HT-29 (cell line): ENCODE measurements at places on chromosomes 12 and 14.

DNA sequence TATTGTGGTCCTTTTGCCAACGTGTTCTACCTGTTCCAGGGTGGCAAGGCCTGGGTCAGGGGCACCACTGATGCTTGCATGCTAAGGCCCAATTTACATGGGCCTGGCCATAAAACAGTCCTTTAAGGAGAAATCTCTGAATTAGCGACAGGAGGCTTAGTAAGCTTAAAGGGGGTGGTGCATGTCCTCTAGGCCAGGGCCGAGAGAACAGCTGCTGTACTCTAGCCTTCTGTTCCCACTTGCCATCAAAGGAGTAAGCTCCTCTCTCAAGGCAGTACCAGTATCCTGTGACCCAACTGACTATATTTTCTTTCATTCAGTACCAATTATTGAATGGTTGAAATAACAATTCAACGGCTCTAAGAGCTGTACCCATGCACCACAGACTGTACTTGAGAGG lies 67.7 kb upstream of the ZDHHC17 start:
- DNase-seq: no peak

- DNase-seq: no peak
Observed at GRCh38 chr14:55138091-55138490, 9.0 kb downstream of the LGALS3 start.

DNA sequence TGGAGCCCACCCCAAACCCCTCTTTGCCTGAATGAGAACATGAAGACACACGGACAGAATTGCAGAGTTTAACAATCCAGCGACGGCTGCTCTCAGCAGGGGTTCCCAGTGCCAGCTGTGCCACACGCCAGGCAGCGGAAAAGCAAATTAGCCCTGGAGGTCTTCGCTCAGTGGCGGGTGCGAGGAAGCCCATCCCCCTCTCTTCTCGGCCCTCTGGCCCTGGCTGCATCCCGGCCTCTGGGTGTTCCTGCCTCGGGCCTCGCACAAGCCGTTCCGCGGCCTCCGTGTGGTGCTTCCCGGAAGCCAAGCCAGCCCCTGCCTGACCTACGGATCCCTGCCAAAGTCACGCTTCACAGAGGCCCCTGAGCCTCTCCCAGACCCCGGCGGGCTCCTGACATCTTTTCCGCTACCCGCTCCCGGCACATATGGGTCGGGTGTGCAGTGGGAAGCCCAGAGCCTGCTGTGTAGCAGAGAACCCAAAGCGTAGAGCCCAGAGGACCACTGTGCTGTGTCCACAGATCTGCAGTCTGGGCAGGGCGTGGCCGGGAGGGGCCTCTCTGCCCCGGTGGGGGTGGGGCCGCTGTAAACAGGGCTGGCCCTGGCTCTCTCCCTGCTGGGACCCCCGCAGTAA lies 70.7 kb upstream of the GALNT9 start:
- no peak for DNase-seq

GRCh38 chr12:47376927-47377326 lies 297.2 kb upstream of the AMIGO2 start:
- no peak for DNase-seq

GRCh38 chr12:107368586-107368985 lies 275.2 kb upstream of the CRY1 start:
- DNase-seq: no peak

DNA sequence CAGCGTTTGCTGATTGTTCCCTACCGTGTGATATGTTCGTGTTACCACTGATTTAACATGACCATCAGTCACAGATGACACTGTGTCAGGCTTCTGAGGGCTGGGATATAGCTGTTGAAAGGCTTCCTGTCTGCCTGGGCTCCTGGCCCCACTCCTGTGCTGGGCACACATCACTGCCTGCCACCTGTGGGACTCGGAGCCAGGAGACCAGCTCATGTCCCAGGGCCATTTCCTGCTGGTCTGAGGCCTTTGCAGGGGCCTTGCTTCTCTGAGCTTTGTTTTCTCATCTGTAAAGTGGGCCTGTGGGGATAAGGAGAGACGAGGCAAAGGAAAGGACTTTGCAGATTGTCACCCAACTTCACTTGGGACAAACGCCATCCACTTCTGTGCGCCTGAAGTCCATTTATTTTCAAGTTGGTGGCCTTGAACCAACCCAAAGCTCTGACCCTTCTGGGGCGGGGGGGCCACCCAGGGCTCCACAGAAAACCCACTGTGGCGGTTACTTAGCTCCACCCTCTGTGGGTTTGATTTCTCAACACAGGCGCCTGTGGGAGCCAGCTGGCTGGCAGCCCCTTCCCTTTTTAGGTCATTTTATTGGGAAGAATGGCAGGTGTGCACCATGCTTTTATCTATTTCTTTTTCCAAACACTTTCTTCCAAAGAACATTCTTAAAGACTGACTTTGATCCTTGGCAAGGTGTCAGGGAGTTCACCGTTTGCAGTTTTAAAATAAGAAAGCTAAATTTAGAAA lies 54.1 kb downstream of the BEGAIN start:
- DNase-seq: no peak

- peak; percentile 18 for DNase-seq
Observed at GRCh38 chr12:32595251-32595650, 83.8 kb upstream of the DNM1L start.

DNA sequence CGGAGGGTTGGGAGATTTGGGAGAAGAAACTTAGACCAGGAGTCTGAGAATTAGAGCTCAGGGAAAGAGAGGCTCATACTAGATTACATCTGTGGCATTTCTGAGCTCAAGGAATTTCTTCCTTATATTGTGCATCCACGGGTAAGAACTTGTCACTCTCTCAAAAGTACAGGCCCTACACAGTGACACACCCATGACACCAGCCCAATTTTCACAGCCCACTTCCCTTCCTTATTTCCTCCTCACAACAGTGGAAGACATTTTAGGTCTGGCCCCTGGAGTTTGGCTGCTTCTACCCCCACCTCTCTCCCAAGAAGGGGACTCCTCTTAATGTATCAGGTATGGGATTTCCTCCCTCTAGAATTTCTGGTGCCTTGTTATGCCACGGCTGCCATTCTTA lies 9.2 kb upstream of the ZNF385A start:
- no peak for DNase-seq

- no peak for DNase-seq
Observed at GRCh38 chr12:101597164-101597563, 2.4 kb downstream of the MYBPC1 start.

DNA sequence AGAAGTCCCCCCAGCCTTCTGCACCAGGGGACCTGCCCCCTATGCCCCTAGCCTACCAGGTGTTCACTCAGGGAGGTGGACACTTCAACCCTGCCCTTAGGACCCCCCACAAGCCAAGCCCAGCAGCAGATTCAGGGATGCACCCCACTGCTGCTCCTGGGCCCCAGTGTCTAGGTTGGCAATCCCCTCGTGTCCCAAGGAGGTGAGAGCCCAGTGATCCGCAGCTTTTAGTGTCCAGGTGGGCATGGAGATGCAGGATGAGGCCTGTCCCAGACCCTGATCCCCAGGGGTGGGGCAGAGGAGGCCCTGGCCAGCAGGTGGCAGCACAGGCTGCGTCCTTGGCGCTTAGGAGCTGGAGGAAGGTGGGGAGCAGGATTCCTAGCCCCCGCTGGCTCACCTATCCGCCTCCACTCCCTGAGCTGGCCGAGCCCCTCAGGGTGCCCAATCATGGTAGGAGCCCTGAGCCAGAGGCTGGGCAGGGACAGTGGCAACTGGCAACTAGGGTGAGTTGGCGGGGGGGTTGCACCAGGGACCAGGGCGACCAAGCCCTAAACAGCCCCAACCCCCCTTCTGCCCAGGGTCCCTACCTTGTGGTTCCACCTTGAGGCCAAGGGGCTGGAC lies 4.1 kb downstream of the CKB start:
- DNase-seq: peak; percentile 59

- peak; percentile 9 for DNase-seq
Observed at GRCh38 chr14:93135399-93135798, 19.7 kb upstream of the ITPK1 start.

GRCh38 chr12:94726236-94726835 lies 76.0 kb upstream of the TMCC3 start:
- no peak for DNase-seq

DNA sequence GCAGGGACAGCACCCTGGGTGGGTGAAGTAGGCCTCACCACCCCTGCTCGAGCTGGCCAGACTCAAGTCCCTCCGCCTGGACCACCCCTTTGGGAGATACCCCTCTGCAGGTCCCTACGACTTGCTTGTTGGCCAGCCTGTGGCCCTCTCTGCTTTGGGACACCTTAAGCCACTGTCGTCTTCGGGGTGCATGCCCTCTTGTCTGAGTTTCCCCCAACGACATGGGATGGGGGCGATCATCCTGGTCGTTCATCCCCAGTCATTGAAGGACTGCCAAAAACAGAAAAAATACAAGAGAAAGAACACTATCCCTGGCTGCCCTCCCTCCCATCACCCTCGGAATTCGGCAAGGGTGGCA lies 151.1 kb downstream of the DPF3 start:
- no peak for DNase-seq

- no peak for DNase-seq
Observed at GRCh38 chr12:29534935-29535334, 37.4 kb upstream of the OVCH1 start.

DNA sequence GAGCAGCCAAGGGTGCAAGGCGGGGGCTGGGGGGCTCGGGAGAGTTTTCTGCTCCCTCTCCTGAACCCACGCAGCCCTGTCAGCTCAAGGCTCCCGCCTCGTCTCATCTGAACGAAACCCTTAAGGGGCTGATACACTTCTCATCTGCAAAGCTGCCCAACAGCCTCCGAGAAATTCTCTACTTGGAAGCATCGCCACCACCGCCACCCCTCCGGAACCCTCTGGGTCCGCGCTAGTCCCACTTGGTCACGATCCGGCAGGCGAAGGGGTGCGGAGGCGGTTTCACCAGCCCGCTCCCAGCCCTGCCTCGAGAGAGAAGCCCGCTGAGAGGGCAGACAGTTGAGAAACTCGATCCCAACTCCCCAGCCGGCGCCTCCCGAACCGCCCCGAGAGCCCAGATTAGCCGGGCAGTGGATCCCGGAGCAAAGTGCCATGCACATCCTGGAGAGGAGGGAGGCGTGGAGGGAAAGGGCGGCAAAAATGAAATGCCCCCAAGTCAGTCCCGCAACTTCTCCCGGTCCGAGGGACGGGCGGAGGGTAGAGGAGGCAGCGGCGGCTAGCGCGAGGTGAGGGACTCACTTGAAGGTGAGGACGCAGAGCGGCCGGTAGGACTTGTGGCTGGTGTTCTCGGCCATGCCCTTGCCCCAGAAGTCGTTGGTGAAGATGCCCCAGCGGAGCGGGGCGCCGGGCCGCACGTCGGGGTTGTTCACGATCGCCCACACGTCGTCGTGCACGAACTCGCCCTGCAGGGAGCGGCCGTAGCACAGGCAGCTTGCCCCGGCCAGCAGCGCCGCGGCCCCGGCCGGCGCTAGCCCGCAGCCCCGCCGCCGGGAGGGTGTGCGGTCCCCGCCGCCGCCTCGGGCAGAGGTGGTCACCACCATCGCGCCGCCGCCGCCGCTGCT lies 620 bp downstream of the TMTC1 start:
- no peak for DNase-seq

DNA sequence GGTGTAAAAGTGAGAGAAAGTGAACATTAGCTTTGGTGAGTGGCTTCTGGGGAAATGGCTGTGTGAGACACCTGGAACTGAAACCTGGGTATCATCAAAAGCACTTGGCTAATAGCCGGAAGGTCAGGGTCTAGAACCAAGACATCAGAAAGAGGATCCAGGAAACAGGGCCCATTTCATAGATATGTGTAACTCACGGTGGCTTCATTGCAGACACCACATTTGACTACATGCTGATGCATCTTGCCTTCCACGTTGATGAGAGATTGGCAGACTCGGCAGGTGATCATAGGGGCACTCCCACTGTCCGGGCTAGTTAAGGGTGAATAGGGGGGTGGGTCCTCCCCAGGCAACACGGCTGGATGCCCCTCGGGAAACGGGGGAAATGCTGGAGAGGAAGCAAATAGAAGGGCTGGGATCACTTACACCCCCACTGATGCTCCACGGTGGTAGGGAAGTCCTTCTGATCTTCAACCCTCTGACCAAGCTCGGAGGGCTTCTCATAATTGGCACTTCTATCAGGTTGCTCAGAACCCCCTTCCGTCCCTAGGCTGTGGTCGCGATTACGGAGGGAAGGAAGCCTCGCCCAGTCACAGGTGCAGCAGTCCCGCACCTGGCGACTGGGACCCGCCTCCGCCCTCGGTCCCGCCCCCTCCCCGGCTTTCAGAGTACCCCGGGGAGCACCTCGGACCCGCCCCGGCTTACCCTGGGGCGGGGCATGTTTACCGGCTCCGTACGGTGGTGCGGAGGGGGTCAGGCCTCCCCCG lies 593 bp downstream of the PIP4P1 start:
- DNase-seq: peak; percentile 32

DNA sequence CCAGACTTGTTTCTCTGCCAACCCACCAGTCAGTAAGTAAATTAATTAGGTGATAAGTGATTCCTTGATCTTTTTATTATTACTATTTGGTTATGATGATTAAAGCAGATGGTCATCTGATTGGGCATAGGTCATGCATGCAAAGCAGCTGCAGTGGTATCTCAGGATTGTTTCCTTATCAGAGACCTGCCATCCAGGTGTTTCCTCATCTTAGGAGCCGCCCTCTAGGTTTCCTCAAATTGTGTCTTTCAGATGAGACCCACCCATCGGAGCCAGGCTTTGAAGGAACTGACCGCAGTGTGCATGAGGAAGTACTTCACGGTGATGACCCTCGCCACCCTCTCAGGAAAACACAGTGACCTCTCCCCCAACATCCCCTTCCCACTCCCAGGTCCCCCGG lies 63.3 kb downstream of the ZFP36L1 start:
- peak; percentile 62 for DNase-seq

DNA sequence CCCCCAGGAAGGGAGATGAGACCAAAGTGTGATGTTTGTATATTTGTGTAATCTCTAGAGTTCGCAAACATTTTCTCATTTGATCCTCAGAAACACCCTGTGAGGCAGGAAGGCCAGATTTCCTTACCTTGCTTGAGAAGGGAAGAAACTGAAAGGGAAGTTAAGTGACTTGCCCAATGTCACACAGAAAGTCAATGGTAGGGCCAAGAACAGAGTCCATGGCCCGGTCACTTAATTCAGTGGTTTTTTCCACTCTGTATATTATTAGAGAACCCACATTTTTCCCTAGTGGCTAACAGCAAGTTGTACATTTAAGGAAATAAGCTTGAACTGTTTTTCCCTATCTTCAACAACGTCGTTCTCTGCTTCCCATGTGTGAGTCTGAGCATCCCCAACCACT lies 25.6 kb upstream of the CHPT1 start:
- DNase-seq: no peak

DNA sequence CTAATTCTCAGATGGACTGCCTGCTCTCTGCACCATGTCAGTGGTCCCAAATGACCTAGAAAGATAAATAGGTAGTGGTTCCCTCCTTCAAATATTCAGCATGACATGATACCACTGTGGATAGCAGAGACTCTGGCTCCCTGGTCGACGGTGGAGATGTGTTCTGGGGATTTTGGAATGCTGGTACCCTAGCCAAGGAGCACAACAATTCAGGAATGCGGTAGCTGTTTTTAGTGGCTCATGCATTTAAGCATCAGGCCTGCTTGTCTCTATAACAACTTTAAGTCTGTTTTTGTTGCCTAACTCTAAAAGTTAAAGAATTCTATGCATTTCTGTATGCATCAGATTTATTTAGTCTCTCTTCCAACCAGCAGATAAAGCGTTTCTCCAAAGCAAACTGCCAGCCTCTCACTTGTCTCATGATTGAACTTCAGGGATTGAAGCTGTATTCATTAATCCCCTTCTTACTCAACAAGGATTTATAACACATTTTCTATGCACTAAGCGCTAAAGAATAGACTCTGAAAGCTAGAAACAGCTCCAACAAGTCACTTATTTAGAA lies 164.9 kb upstream of the BMP4 start:
- no peak for DNase-seq

- peak; percentile 86 for DNase-seq
Observed at GRCh38 chr12:69331909-69332684, 16.1 kb upstream of the LYZ start.
